ENCODE measurements at places on chromosomes 16 and 17.

DNA sequence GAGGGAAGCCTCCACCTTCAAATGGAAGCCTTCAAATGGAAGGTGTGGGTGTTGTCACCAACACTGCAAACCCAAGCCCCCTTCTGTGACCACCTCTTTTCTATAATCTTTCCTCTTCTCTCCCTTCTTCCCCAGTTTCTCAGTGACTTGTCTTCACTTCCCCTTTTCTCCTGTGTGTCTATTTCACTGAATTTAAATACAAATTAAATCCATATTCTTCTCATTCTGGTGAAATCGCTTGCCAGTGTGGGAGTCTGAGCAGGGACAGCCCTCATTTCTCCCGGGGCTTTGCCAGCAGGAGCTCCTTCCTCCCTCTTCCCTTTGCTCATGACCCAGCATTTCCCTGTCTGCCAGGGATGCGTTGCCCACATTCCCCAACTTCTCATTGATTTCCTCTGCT is 6.4 kb upstream of the ITGAX start:
- no peak for DNase-seq

GRCh38 chr17:34241062-34241461 is 14.0 kb upstream of the CCL2 start:
- DNase-seq, result no peak

DNA sequence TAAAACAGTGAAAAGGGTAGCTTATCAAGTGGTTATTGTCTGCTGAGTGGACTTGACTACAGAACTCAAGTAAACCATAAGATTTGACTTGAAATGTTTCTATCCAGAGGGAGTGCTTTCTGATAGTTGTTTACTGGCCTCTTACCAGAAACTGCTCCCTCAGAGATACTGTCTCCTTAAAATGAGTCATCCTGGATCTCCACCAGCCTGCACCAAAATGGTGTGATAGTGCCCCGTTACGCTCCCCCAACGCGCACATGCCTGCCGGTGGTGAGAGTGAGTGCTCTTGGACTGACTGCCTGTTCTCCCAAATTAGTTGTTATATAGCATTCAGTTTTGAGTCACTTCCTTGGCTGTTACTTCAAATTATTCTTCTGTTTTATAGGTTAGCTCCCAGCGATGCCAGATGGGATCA is 22.9 kb downstream of the PRCD start:
- no peak for DNase-seq

DNA sequence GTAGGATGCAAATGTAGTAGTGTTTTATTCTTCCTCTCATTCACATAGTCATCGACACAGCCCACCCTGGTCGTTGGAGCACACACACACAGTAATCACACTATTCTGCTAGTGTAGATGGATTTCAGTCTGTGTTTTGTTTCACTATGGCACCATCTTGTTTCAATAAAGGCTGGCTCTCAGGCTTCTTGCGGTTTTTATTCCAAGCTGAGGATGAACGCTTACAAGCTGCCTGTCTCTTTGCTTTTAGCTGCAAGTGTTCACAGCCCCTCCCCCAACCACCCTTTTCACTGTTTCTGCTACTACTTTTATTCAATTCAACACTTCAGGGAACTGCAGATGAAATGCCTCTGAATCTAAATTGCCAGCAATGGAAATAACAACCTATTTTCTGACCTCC is 140.9 kb upstream of the PMFBP1 start:
- DNase-seq, result no peak

- no peak for DNase-seq
Observed at GRCh38 chr16:87555647-87556046, 46.7 kb upstream of the JPH3 start.

- DNase-seq, result no peak
Observed at GRCh38 chr17:6780886-6781285, 4.9 kb downstream of the FBXO39 start.

- DNase-seq, result no peak
Observed at GRCh38 chr16:51845586-51846305, 694.7 kb upstream of the SALL1 start.

All from SW 1271 (cell line).